ENCODE measurements at places on chromosomes 2 and 18. TPM values are rescaled to one million over a fixed set of nuclear protein-coding genes. Genes with fewer than 3 reads are reported as not detected.

Gene NIFK
- 90.6 TPM for total RNA-seq

- DNase-seq: no peak
Measured at GRCh38 chr2:205895981-205896655, 189.9 kb downstream of the INO80D start.

Gene ZNF385B
- total RNA-seq: not detected

- no peak for DNase-seq
Measured at GRCh38 chr2:224264259-224264658, 137.6 kb downstream of the FAM124B start.

Gene AAK1
- 114 TPM for total RNA-seq
